NCI-H2029 (cell line): ENCODE measurements at places on chromosomes 11 and 22.

GRCh38 chr22:43887391-43887790 is 4.4 kb downstream of the PNPLA5 start:
- no peak for DNase-seq

GRCh38 chr22:19757140-19757984 is 3.2 kb upstream of the TBX1 start:
- no peak for DNase-seq

DNA sequence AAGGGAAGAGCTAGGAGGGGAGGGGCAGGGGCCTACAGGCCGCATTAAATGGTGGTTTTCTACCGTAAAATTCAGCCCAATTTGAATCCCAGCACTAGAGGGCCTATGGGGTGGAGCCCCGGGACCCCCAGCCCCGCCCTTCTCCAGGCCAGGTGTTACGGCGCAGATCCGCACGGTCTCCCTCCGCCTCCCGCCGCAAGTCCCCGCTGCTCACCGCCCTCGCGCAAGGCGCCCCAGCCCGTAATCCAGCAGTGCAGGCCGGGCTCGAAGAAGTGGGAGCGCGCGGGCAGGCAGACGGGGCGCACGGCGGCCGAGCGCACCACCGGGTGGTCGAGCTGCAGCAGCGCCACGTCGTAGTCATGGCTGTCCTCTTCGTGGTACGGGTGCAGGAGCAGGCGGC is 17.3 kb downstream of the KCTD17 start:
- DNase-seq = no peak

GRCh38 chr11:104844451-104844850 is 53.8 kb downstream of the CASP12 start:
- DNase-seq = no peak
